ENCODE measurements at places on chromosomes 2 and 18. TPM values are rescaled to one million over a fixed set of nuclear protein-coding genes. Genes with fewer than 3 reads are reported as not detected.

- no peaks in the 10 kb centered on the region for H3K4me1 ChIP-seq
- H3K36me3 ChIP-seq: no peaks in the 10 kb centered on the region
- H3K27me3 ChIP-seq: no peaks in the 10 kb centered on the region
- no peak overlapping the region for H3K27ac ChIP-seq
- DNase-seq: no peak
- no peak overlapping the region for H3K4me3 ChIP-seq
These were observed 228.7 kb upstream of the MC4R start for GRCh38 chr18:60601249-60601648.

GRCh38 chr2:76569819-76570218 lies 859.1 kb upstream of the GCFC2 start:
- H3K4me1 ChIP-seq: no peaks in the 10 kb centered on the region
- DNase-seq: no peak
- H3K36me3 ChIP-seq: no peaks in the 10 kb centered on the region

- no peak overlapping the region for H3K27ac ChIP-seq
- H3K36me3 ChIP-seq: no peaks in the 10 kb centered on the region
- no peaks in the 10 kb centered on the region for H3K4me1 ChIP-seq
- no peaks in the 10 kb centered on the region for H3K27me3 ChIP-seq
These were observed 201.2 kb downstream of the NBAS start for GRCh38 chr2:15359716-15360531.

DNA sequence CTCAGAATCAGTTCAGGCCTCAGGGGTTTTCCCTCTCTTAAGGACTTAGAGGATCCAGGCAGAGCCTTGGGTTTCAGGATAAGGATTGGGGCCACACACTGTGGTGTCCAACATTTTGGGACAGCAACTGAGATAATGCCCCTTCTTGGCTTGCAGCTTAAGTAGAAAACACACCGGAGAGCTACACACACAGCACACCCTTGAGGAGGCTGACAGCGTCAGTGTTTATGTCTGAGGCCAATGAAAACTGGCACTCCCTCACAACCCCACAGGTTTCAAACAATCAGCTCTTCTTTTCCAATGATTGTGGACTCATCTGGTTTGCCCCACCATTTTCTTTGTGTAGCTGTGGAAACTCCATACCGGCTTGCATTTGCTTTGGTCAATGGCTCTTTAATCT lies 257.7 kb downstream of the CDCA7 start:
- H3K27ac ChIP-seq: no peak overlapping the region
- no peaks in the 10 kb centered on the region for H3K36me3 ChIP-seq
- no peak for DNase-seq
- H3K27me3 ChIP-seq: no peaks in the 10 kb centered on the region

DNA sequence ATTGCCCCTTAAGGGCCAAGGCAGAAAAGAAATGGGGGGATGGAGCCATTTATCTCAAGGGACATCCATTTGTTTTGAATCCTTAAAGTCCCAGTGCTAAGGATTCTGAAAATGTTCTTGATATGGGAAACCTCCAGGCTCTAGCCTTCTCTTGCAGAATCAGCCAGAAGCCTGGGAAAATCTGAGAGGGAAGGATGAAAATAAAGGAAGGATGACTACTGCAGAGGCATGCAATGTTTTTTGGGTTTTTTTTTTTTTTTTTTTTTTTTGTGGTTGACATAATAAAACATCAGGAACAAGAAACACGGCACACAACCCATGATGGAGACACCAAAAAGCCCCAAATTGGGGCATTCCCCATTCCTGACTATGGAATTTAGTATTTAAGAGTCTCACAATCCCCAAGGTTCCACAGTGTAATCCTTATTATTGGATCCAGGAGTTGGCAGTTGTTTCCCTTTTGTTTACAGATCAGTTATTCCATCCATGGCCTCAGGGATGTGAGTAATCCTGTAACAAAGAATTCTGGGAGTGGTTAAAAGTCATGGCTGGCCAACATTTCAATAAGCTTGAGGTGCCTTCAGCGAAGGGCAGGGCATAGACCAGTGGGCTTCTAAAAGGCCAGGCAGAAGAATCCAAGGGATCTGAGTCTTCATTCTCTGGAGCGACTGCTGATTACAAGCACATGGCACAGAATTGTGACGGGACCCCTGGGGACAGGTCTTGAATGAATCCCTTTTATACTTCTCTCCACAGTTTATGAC lies 337.5 kb downstream of the GULP1 start:
- H3K27ac ChIP-seq: no peak overlapping the region
- H3K27me3 ChIP-seq: no peaks in the 10 kb centered on the region
- H3K36me3 ChIP-seq: no peaks in the 10 kb centered on the region
- no peak overlapping the region for H3K4me3 ChIP-seq
- H3K4me1 ChIP-seq: no peaks in the 10 kb centered on the region
- no peak for DNase-seq

DNA sequence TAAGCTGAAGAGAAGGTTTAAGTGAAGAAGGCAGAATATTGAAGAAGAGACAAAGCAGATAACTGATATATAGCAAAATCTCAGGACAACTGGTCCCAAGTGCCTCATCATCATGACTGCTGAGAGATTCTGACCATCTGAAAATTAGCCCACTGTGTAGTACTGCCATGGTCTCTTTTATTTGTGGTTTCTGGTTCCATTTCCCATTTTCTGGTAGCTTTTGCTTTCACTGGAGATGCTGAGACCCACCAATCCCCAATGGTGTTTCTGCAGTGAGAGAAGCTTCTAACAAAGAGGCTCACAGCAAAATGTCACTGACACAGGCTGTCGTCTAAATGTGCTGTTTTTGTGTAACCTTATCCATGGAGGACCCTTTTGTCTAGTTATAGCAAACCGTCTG lies 79.5 kb downstream of the TMEM163 start:
- H3K4me3 ChIP-seq: no peak overlapping the region
- H3K4me1 ChIP-seq: no peaks in the 10 kb centered on the region
- DNase-seq: no peak
- no peak overlapping the region for H3K27ac ChIP-seq

GRCh38 chr2:128466776-128467175 lies 148.1 kb upstream of the HS6ST1 start:
- no peaks in the 10 kb centered on the region for H3K27me3 ChIP-seq
- no peak overlapping the region for H3K4me3 ChIP-seq
- H3K36me3 ChIP-seq: no peaks in the 10 kb centered on the region
- DNase-seq: no peak

- H3K36me3 ChIP-seq: no peaks in the 10 kb centered on the region
- H3K27ac ChIP-seq: peak overlapping the region; percentile 48
- H3K4me3 ChIP-seq: no peak overlapping the region
- DNase-seq: no peak
These were observed 105.7 kb downstream of the TPO start for GRCh38 chr2:1518867-1519530.

DNA sequence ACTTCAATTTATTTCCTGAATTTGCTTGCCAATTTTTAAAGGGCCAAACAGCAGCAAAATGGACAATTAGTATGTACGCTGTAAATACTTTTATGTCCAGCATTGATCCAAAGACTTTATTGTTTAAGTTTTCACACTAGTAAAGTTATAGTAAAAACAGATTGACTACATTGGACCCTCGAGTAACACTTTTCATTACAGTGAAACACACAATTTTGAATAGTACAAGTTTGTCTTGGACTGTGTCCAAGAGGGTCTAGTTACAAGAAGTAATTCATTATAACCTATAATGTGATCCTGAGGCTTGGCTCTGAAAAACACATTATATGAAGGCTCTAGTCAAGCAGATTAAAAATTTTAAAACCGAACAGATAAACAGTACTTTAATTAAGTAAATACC lies 11.4 kb upstream of the RBBP8 start:
- H3K36me3 ChIP-seq: no peaks in the 10 kb centered on the region
- no peak overlapping the region for H3K4me3 ChIP-seq
- H3K4me1 ChIP-seq: no peaks in the 10 kb centered on the region
- H3K27ac ChIP-seq: no peak overlapping the region

DNA sequence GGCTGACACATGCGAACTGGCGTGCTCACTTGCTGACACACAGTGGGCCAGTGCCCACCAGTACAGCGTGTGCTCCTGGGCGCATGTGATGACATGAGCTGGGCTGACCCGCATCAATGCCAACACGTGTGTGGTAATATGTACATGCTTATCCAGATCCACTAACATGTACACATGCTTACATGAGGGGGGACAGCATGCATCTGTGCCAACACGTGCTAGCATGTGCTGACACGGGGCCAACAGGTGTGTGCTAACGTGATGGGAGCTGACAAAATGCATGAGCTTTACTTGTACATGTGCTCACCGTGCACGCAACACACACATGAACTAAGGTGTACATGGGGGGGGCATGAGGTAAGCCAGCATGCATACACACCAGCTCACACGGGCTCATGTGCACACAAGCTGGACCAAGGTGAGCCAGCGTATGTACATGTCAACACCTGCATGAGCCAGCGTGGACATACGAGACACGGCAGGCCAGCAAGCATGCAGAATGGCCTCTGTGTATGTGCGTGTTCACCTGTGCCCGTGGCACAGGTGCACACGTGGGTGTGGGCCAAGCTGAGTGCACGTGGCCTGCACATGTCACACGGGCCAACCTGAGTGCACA lies 28.5 kb downstream of the GPC1 start:
- no peaks in the 10 kb centered on the region for H3K4me1 ChIP-seq
- no peak for DNase-seq
- H3K27ac ChIP-seq: no peak overlapping the region
- no peaks in the 10 kb centered on the region for H3K36me3 ChIP-seq
- no peaks in the 10 kb centered on the region for H3K27me3 ChIP-seq

- H3K4me1 ChIP-seq: peaks cover 6% of the 10 kb centered on the region
- no peak for DNase-seq
- no peaks in the 10 kb centered on the region for H3K36me3 ChIP-seq
- no peak overlapping the region for H3K27ac ChIP-seq
- no peaks in the 10 kb centered on the region for H3K27me3 ChIP-seq
These were observed 405.1 kb upstream of the POU3F3 start for GRCh38 chr2:104448661-104449440.

DNA sequence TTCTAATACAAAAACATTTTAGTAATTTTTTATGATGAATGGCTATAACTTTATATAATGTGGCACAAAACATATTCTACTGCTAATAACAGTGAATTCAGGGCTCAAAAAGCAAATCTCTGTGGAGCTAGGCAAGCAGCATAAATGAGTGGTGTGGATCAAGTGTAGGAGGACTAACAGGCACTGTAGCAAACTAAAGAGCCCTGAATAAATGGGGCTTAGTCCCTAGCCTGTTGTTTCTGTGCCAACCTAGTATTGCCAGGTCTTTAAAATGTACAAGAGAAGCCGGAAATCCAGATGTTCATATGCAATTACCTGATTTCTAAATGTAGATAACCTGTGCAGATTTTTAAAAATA lies 18.5 kb downstream of the REL start:
- no peaks in the 10 kb centered on the region for H3K4me1 ChIP-seq
- no peak overlapping the region for H3K4me3 ChIP-seq
- no peaks in the 10 kb centered on the region for H3K27me3 ChIP-seq

- no peak overlapping the region for H3K4me3 ChIP-seq
- H3K36me3 ChIP-seq: no peaks in the 10 kb centered on the region
- no peak for DNase-seq
- H3K27ac ChIP-seq: no peak overlapping the region
- H3K27me3 ChIP-seq: peaks cover 3% of the 10 kb centered on the region
These were observed 23.4 kb upstream of the SNED1 start for GRCh38 chr2:240974771-240975572.

- no peaks in the 10 kb centered on the region for H3K36me3 ChIP-seq
- no peaks in the 10 kb centered on the region for H3K4me1 ChIP-seq
- no peak overlapping the region for H3K27ac ChIP-seq
- DNase-seq: no peak
These were observed 247.6 kb upstream of the THSD7B start for GRCh38 chr2:136517716-136518115.

- H3K4me3 ChIP-seq: no peak overlapping the region
- H3K27me3 ChIP-seq: no peaks in the 10 kb centered on the region
- no peak for DNase-seq
- H3K27ac ChIP-seq: no peak overlapping the region
These were observed 19.5 kb upstream of the ERCC3 start for GRCh38 chr2:127313406-127313805.

DNA sequence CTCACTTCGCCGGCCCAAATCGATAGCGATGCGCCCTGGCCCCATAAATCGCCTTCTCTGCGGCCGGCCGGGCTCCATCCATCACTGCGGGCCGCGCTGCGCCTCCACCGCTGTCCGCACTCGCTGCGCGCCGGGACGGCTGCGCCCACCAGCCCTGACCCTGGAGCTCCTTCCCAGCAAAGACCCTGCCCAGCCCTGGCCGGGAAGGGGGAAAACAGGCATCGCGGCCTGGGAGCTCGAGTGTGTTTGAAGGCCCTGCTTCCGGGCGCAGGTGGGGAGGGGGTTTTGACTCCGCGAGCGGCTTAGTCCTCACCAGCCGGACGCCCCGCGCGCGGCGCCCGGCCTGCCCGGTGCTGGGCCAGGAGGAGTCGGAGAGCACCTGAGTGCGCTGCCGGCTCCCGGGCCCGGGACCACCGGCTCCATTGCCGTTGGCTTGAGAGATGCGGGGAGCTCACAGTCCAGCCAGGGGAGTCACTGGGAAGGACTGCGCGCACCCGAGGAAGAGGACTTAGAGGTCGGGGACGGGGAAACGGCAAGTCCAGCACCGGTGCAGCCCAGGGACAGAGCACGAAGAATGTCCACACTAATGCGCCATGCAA lies 1.1 kb downstream of the PAX8 start:
- no peak overlapping the region for H3K27ac ChIP-seq
- H3K36me3 ChIP-seq: no peaks in the 10 kb centered on the region
- peaks cover 44% of the 10 kb centered on the region for H3K27me3 ChIP-seq

DNA sequence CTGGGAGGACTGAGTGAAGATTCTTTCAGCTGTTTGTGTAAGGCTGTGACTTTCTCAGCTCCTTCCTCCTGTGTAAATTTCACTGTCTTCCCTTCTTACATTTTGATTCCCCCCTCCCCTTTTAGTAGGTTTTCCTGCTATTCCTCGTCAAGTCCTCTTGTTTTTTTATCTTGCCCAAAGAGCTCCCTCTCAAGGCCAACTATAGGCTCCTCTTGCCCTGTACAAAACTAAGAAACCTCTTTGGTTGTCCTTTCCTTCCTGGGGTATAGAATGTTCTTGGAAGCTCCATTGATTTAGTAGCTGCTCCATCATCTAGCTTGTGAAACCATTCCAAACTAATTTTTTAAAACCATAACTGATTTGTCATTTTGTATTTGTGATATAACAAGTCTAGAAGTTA lies 7.3 kb downstream of the CCDC121 start:
- no peak overlapping the region for H3K27ac ChIP-seq
- H3K27me3 ChIP-seq: no peaks in the 10 kb centered on the region
- no peak overlapping the region for H3K4me3 ChIP-seq
- H3K4me1 ChIP-seq: no peaks in the 10 kb centered on the region
- H3K36me3 ChIP-seq: peaks cover 30% of the 10 kb centered on the region

Gene SIX2
- total RNA-seq: not detected

Gene ALK
- total RNA-seq: not detected

Gene SLC5A7
- not detected for total RNA-seq

Gene OTOS
- not detected for total RNA-seq

Gene EPB41L3
- 12.5 TPM for total RNA-seq

Gene MC2R
- total RNA-seq: not detected

Gene RPRM
- 0.24 TPM for total RNA-seq

Gene GALNT13
- total RNA-seq: not detected

Gene ARL4C
- total RNA-seq: 329 TPM

Gene KCNG2
- total RNA-seq: not detected

Gene B3GNT7
- 5.6 TPM for total RNA-seq

Gene CLEC4F
- 0.19 TPM for total RNA-seq

Data from naive thymus-derived CD4-positive, alpha-beta T cell (primary cell).